ENCODE measurements at places on chromosomes 13 and 19.

- peak; percentile 86 for DNase-seq
Measured at GRCh38 chr13:31638577-31638976, 100.7 kb upstream of the RXFP2 start.

DNA sequence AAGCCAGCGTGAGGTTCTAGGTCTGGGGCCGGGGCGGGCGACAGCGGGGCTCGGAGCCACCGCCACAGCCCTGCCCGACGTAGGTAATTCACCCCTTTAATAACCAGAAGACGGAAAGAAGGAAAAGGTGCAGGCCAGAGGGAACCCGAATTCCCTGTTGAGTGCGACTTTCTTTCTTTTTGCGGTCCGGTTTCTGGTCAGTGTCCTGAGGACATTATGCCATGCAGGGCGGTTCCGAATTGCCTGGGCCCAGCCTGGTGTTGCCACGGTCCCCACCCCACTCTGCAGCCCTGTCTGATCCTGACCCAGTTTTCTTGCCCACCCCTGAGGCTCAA is 18.4 kb upstream of the TFDP1 start:
- no peak for DNase-seq

- DNase-seq, result no peak
Measured at GRCh38 chr19:19022380-19022961, 10.8 kb downstream of the SUGP2 start.

GRCh38 chr13:91291078-91291477 is 56.4 kb upstream of the MIR17HG start:
- no peak for DNase-seq

DNA sequence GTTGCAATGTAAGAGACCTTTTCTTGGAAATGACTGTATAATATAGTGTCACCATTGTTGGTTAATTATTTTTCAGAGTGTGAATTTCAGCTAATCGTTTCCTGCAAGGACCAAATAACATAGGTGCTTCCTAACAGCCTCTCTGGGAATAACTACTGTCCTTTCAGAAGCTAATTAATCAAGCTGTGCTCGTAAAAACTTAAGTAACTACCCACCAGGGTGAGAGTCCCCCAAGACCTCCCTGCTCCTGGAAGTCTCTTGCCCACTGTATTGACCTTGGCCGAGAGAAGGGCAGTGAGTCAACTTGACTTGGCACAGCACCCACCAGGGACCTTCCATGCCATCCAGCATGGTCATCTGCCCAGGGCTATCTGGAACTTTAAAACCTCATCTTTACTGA is 50.3 kb downstream of the UQCRFS1 start:
- DNase-seq, result no peak

DNA sequence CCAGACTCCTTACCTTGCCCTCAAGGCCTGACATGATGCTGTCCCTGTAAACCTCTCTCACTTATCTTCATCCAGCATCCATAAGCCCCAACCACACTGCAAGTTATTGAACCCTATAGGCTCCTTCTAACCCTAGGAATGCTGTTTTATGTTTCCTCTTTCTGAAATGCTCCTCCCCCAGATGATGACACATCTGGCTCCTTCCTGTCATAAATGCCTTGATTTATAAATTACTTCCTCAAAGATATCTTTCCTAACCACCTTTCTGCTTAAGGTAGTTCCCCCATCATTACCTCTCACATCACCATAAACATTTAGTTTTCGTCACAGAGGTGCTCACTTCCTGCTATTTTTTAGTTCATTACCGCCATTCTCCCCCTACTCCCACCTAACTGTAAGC is 12.3 kb downstream of the RUBCNL start:
- no peak for DNase-seq

DNA sequence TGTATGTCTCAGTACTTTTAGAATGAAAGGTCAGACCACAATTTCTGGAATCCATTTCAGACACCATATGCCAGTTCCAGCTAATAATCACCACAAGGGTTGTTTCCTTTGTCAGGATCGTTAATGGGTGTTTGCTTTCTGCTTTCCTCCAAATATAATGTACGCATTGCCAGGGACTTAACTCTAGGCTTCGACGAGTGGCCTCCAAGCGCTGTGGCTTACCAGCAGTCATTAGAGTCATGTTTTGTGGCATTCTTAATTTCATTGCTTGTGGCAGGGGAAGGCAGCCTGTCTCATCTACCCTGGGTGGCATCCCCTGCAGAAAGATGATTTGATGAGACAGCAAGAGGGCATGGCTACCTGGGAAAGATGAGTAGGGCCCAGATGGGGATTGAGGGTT is 22.5 kb downstream of the SAFB start:
- no peak for DNase-seq

DNA sequence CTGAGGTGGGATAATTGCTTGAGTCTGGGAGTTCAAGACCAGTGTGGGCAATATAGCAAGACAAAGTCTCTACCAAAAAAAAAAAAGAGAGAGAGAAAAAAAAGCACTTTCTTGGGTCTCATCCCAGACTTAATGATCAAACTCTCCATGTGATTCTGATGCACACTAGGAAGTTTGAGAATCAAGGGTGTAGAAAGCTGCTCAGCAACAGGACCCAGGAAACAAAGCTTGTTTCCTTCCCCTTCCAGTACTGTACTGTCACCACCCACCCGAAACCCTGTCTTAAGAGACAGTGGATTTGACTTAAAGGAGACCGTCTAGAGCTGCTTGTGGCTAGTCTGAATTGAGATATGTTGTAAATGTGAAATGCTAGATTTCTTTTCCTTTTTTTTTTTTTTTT is 5.8 kb downstream of the MISP3 start:
- DNase-seq, result no peak

DNA sequence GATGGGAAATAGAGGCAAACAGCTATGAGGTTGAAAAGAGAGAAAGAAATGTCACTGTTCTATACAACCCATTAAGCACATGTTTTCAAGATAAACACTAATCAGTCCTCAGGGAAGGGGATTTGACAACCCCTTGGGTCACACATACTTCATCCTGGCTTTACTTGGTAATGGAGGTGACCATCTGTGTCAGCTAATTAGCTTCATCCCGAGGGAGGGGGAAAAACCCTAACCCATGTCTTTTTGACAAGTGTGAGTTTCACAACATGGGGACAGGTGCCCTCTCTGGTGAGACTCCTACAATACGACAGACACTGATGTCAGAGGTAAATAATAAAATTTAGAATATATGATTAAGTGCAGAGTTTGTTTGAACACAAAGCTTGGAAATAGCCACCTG is 43.1 kb downstream of the ZNF611 start:
- DNase-seq, result no peak

GRCh38 chr13:42991898-42992763 is at the start of gene EPSTI1:
TSS of gene EPSTI1 (minus strand) at chr13:42992241. CDS start at chr13:42992165, 76 bp downstream.
- peak; percentile 71 for DNase-seq

- DNase-seq, result peak; percentile 52
Measured at GRCh38 chr19:46495786-46496099, at the start of gene PNMA8B. TSS of gene PNMA8B (minus strand) at chr19:46495867. CDS start at chr19:46495465, 402 bp downstream.

DNA sequence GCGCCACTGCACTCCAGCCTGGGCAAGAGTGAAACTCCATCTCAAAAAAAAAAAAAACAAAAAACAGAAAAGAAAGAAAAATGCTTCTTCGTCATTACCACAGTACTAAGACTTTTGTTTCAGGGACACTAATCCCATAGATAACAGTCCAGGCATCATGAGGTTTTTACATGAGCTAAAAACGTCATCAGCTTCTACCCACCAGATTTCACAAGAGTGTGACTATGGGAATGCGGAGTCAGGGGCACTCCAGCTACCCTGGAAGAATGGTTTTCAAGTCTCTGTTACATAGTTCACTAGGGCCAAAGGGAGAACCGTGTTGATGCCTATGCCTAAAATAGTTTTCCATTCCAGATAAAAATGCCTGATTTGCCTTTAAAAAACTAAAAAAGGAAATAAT is 33.2 kb downstream of the RAB20 start:
- peak; percentile 83 for DNase-seq

DNA sequence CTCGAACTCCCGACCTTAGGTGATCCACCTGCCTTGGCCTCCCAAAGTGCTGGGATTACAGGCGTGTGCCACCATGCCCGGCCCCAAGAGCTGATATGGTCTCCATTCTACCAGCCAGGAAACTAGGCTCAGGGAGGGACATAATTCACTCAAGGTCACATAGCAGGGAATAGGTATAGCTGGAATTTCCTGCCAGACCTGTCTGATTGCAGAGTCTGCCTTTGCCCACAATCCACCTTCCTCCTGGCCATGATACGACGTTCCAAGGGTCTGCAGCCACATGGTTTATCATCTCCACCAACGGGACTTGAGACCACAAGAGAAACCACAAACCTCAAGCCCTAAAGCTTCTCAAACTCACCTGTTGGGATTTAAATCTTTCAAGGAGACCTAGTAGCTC is 32.0 kb downstream of the ZNRF4 start:
- DNase-seq, result no peak

- peak; percentile 100 for DNase-seq
Measured at GRCh38 chr19:45091031-45091923, 1.7 kb upstream of the PPP1R37 start.

DNA sequence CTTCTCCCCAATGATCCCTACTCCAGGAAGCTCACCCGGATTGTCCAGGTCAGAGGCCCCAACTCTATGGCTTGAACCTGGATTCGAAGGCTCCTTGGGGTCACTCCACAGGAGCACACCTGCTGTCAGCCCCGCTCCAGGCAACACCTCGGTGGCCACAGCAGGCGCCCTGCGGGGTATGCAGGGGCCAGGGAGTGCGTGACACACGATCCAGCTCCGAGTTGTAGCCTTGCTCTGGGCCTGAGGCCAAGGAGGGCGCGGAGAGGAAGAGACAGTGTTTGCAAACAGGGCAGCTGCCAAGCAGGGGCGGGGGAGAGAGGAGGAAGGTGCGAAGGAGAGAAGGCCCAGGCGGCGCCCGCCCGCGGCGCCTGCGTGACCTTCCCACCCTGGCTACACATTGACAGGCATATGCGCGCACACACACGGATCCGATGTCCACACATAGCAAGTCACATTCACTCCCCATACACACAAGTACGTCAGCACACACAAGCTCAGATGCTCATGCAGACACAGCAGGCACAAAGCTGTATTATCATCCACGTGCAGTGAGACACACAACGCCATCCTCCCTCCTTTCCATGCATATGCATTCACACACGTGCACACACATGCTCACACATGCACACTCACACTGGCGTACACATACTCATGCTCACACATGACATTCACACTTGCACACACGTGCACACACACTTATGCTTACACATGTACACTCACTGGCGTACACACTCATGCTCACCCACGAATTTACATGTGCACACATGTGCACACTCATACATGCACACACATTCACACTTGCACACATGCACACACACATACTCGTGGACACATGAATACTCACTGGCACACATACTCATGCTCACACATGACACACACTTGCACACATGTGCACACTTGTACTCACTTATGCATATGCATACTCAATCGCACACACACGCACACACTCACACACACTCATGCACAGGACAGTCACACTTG is 10.4 kb downstream of the SBK2 start:
- DNase-seq, result peak; percentile 83

DNA sequence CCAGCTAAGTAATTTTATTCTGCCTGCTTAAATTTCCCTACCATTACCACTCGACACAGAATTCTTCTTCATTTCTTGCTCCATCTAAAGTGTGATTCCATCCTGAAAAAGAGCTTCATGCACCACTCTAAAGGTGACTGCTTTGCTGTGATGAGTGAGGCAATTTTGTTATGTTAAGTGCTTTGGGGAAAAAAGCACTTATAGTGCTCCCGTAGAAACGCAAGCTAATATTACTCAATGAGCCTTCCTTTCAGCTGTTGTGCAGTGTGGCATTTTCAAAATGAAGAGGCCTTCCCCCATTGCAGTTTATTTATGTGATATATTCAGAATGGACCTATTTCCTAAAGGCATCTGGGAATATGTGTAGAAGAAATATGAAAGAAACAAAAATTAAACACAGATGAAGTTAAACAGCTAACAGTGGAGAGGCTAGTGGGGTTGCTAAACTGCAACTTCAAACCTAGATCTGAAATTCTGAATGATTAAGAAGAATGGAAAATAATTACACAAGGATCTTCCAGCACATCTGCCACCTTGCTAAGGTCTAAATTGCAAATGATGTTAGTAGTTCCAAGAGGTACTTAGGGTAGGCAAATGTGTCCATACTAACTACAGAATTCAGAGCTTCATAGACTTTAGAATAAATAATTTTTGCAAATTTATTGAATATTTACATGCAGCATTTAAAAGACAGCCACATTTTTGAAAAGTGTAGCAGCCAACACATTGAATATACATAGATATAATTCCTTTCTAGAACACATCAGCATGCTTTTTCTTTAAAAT is 211.7 kb downstream of the DCT start:
- no peak for DNase-seq

- DNase-seq, result peak; percentile 36
Measured at GRCh38 chr13:111043575-111043982, 71.5 kb upstream of the ARHGEF7 start.

GRCh38 chr13:77786695-77787287 is 89.3 kb downstream of the SLAIN1 start:
- no peak for DNase-seq

DNA sequence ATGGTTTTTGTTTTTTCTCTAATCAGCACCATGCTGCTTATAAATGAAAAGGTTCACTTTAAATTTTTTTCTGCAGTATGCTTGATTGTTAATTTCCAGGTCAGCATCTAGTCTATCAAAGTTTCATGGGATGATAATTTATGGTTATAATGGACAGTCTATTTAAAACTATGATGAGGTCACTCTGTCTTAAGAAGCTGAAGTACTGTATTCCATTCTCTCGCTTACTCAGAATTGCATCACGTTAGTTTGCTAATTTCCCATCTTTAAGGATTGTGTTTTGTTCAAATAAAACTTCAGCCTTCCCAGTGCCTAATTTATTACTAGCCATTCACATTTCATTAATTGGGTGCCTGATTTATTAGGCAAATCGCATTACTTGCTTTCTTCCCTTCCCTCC is 94.3 kb downstream of the GPC6 start:
- DNase-seq, result peak; percentile 49

DNA sequence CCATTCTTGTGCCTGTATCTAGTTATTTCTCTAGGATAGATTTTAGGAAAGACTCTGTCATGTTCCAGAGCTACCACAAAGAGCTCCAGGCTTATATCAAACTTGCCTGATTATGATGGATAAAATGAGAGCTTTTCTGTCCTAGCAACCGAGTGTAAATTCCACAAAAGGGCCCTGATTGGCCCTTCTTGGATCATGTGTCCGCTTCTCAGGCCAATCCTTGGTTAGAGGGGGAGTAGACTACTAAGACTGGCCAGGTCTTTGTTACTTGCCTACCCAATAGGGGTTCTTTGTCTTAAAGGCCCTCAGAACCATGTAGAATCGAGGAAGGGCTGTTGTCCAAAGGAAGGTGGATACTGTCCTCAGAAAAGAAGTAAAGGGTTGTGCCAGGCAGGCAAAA is 2.4 kb downstream of the DHX34 start:
- peak; percentile 52 for DNase-seq

GRCh38 chr13:45742985-45743384 is 40.9 kb downstream of the CBY2 start:
- DNase-seq, result no peak

All from fibroblast of pulmonary artery (primary cell).